ENCODE measurements at places on chromosomes 4 and X.

DNA sequence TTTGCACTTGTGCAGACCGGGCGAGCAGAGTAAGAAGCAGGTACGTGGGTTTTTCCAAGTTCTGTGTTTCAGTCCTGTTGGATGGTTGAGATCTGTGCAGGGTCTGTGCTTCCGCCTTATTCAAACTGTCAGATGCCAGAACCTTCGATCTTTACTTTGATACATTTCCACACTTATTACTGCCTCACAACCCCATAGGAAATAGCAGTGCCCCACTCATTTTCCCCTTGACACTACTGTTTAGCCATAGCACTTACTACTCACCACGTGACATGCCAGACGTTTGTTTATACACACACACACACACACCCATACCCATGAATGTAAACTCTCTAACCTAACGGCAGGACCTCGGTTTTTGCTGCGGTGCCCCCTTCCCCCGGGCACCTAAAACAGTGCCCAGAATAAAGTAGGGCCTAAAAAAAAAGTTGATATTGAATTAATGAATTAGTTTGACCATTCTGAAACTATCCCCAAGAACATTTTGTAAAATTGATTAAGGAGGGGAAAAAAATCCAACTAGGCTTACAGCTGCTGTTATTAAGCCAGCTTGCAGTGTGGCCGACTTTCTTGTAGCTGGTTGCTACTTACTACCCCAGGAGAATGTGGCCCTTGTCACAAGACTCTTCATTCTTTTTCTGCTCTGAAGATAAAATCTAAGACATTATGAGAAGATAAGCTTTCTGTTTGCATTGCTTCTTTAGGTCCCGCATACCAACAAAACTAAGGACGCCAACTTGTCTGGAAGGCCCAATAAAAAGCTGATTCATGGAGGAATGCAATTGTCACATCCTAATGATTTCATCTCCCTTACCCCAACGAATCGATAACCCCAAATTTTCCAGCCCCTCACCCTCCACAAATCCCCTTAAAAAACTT, 704 bp upstream of the SEPSECS start:
- peak; percentile 51 for DNase-seq

- DNase-seq = no peak
Measured at GRCh38 chrX:139134316-139134715, 396.2 kb upstream of the F9 start.

DNA sequence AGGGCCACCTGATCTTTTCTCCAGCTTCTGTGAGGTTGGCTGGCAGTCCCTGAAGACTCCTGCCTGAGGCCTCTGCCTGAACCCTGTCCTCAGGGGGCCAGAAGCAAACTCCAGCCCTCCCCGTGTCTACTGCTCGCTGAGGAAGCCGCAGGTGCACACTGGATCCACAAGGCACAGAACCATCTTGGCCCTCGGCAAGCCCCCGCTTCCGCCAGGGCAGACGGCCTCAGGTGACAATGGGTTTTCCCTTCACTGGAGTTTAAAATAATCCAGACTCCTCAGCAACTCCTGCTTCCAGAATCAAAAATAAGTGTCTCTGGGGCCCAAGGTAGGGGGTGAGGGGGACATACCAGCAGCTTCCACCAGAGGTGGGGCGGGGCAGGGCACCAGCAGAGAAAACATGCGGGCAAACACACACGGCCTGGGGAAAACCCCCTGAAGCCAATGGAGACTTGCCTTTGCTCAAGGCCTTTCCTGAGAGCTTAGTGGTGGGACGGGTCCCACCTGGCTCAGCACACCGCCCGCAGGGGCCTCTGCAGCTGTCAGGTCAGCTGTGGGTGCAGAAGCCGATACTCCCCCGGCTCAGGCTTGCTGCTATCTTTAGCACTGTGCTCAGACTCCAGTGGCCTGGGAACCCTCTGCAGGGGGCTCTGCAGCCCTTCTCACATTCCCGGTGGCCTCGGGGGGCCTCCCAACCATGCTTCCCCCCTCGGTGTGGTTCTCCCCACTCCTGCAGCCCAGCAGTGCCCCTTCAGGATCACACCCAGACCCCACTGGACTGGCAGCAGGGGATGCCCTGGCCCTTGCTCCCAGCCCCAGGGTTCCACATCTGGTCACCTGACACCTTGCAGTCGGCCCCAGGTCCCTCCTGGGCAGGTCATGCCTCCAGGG, 1.9 kb downstream of the MYL5 start:
- no peak for DNase-seq

GRCh38 chrX:103210056-103210455, 4.9 kb upstream of the BEX4 start:
- no peak for DNase-seq

- DNase-seq = no peak
Measured at GRCh38 chr4:520683-521023, 21.6 kb downstream of the PIGG start.

- DNase-seq = no peak
Measured at GRCh38 chr4:138330531-138330930, 88.4 kb upstream of the SLC7A11 start.

DNA sequence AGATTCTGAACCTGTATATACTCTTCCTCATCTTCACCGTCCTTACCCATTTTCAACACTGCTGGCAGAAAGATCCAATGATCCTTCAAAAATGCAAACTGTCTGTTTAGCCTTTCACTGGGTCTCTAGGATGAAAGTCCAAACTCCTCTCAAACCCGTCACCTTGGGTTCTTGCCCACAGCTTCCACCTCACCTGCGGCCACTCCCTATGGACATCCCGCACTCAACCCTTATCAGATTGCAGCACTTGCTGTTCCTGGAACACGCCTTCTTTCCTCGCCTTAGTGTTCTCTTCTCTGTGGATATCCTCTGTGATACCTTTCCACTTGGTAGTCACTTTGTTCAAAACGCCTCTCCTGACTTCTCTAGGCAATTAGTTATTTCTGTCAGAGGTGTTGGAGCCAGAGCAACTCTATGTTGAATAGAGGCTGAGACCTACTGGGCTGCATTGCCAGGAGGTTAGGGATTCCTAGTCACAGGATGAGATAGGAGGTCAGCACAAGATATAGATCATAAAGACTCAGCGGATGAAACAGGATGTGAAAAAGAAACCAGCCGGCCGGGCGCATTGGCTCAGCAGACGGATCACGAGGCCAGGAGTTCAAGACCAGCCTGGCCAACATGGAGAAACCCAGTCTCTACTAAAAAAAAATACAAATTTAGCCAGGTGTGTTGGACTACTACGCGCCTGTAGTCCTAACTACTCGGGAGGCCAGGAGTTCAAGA, 4.2 kb upstream of the NOCT start:
- DNase-seq = no peak

- DNase-seq = no peak
Measured at GRCh38 chr4:158786121-158786601, 17.3 kb downstream of the FNIP2 start.

GRCh38 chr4:150942539-150942938, 72.5 kb downstream of the LRBA start:
- no peak for DNase-seq

- DNase-seq = no peak
Measured at GRCh38 chr4:23060776-23061175, 368.0 kb downstream of the GBA3 start.

GRCh38 chrX:74338852-74339251, 34.9 kb downstream of the ZCCHC13 start:
- DNase-seq = no peak

DNA sequence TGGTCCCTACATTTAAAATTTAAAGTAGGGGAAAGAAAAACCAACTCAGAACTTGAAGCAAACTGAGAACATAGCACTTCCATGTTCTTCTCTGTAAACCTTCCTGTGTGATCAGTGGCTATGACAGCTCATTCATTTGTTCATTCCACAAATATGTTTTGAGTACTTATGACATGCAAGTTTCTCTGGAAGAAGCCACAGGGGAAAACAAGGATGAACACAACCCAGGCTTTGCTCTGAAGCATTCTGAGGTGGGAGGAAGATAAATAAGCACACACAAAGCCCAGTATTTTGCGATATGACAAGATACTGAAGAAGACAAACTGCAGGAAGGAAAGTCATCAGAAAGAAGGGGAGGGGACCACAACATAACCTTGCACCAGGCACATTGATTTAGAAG, 96.4 kb downstream of the CHIC2 start:
- DNase-seq = no peak

GRCh38 chrX:155767876-155768769, 113.0 kb upstream of the VAMP7 start:
- DNase-seq = no peak

GRCh38 chrX:10017872-10018271, 50.7 kb downstream of the CLDN34 start:
- DNase-seq = no peak

DNA sequence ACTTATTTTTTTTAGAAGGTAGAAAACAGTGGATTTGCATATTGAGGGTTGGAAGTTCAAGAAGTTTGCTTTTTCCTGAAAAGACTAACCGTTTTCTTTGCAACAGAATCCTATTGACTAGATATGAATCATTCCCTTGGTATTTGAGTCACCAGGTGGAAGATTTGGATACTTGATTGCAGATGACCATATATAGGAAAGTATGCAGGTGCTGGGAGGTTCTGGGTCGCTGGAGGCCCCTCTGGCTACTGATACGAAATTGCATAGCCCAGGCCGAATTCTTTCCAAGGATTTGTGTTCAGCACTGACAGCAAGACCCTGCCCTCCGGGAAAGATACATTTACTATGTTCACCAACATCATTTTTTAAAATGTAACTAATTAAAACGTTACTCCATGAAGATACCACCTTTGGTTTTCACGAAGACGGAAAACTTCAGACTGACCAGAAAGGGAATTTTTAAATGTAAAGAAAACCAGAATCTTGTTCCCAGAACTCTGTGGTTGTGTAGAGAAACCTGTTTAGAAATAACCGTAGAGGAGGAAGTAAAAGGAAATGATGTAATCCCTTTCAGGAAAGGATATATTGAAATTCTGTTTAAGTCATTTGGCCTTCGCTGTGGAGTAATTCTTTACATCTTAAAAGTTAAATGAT, 946 bp downstream of the ANXA3 start:
- no peak for DNase-seq

DNA sequence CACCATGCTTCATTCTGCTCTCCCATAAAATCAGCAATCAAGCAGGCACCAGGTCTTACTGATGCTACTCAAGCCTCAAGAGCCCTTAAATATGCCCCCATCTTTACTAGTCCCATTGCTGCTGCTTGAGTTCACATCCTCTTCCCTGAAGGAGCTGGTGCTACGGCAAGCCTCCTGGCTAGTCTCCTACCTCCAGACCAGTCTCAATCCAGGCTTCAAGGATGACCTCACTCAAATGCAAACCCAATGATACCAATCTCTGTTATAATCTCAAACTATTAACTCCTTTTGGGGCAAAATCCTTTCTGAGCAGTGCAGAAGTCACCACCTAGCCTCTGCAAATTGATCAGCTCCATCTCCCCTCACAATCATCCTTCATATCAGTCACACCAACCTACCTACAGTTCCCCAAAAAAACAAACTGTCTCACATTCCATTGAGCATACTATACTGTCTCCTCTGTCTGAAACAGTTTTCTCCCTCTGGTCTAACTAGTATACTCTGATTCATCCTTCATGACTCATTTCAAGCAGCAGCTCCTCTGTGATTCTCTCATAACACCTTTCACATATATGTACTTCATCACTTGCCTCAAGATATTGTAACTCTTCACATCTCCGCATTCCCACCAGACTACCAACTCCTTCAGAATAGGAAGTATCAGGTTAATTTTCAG, 30.0 kb downstream of the PAPSS1 start:
- DNase-seq = no peak

DNA sequence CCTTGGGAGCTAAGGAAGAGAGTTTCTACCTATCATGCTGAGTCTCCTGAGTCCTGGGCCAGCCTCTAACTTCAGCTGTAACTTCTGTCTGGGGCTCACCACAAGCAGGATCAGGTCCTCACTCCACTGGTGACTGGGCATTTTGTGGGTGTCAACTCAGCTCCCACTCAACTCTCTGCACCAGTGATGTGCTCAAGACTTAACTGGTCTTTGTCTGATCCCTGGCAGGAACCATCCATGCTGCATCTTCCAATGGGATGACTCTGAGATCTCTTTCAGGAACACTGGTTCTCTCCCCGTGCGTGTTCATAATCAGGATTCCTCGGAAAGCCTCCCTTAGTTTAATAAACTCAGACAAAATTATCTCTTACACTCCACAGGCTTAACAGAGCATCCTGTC, 82.3 kb downstream of the COMMD8 start:
- no peak for DNase-seq

DNA sequence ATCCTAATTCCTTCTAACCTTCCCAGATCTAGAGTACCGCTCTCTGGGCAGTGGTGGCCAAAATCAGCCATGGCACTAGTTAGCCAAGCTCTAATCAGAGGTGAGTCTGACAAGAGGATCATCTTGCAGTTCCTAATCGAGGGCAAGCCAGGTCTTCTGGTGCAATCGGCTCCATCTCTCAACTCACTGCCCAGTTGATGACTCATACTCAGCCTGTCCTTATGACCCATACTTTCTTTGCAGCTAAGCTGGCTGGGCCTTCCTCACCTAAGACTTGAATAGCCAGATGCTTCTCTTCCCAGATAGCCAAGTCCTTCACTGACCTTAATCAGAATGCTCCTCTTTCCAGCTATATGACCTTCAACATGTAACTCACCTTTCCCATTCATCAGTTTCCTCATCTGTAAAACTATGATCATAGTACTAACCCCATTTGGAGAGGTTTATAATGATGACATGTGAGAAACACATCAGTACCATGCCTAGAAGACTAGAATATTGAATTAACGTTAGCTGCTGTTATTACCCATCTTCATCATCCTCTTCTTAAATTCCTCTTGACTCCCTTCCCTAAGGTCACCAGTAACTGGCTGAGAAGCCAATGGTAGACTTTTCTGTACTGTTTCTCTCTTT, 57.1 kb downstream of the RELL1 start:
- DNase-seq = no peak

DNA sequence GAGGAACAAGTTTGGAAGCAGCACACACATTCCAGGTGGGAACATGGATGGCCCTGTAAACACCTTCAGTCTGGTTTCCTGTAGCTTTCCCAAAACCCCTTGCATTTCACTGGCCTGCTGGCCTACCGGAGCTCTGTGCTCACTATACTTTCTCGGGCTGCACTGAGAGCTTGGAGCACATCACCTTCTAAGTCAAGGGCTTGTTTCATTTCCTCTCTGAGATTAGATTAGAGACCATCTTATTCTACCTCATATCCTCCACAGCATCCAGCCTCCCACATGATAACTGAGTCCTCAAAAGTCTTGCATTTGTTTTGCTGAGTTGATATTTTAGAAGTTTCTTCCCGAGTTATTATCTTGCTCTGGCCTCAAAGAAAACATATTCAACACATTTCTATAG, 147.7 kb downstream of the RASL11B start:
- DNase-seq = no peak

DNA sequence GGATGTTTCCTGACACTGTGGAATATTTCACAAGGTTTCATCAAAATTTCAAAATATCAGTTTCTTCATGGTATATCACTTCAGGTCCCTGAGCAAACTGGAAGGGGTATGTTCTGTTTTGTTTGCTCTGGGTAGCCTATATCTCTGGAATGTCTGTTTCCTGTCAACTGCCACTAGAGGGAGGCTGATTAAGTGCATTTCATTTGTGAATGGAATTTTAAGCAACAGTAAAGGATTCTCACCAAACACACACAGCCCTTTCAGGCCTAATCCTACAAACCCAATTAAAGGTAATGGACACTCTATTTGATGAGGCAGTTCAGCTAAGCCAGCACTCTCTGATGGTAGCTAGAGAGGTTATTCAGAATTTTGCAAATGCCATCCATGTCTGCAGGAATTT, 307.1 kb downstream of the TEX13A start:
- no peak for DNase-seq

- DNase-seq = no peak
Measured at GRCh38 chr4:10593130-10593529, 91.4 kb downstream of the CLNK start.

- DNase-seq = no peak
Measured at GRCh38 chr4:79757600-79757999, 315.4 kb downstream of the ANTXR2 start.

- peak; percentile 30 for DNase-seq
Measured at GRCh38 chrX:45068569-45068968, 132.1 kb downstream of the DIPK2B start.
